Naive thymus-derived CD8-positive, alpha-beta T cell (primary cell): ENCODE measurements at places on chromosomes 12 and 14.

GRCh38 chr12:52204931-52205505 is 13.2 kb upstream of the KRT80 start:
- no peak for DNase-seq

- no peak for DNase-seq
Measured at GRCh38 chr14:105118646-105119407, 49.7 kb downstream of the JAG2 start.

DNA sequence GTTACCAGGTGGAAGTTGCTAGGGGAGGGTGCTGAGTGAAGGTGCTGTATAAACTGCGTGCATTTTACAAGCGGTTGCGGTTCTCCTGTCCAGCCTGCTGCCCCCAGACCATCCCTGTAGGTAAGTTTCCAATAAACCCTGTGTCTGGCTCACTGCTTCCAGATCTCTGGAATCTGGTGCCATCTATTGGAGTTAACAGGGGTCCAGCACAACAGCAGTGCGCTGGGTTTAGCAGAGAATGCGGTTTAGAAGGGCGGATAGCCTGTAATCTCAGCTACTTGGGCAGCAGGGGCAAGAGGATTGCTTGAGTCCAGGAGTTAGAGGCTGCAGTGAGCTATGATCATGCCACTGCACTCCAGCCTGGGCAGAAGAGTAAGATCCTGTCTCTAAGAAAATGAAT is 4.9 kb downstream of the AACS start:
- DNase-seq, result no peak

GRCh38 chr14:75333606-75334548 is 55.2 kb downstream of the FOS start:
- peak; percentile 43 for DNase-seq

GRCh38 chr12:100539202-100539601 is 34.3 kb upstream of the GAS2L3 start:
- no peak for DNase-seq
